Right lobe of liver (tissue), 6 donors: ENCODE measurements at places on chromosomes 2 and 18.

GRCh38 chr18:49052891-49053644 is 102.3 kb upstream of the SMAD7 start:
- DNase-seq = no peak

GRCh38 chr18:55433648-55434047 is 154.3 kb downstream of the TCF4 start:
- DNase-seq = no peak

- DNase-seq = no peak
These were observed 66.6 kb downstream of the TMEM17 start for GRCh38 chr2:62439425-62439824.

DNA sequence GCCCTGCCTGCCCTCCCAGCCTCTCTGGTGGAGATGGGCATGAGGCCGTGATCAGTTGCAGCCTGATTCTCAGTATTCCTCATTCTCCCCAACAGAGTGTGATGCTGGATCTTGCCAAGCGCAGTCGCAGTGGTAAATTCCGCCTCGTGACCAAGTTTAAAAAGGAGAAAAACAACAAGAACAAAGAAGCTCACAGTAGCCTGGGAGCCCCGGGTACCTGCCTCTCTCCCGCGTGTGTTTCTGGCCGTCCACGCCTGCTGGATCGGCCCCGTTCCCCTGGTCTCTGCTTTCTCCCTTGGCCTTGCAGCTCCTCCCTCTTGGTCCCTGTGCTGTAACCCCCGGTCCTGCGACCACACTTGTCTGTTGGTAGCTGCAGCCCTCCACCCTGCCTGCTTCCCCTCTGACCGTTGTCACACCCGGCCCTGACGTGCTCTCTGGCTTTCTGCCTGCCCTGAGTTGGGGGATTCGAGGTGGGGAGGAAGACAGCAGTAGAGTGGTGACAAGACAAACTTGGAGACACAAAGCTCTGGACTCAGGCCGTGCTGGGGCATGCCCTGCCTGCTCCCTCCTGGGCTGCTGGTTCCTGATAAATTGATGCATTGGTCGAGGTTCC is 99.5 kb downstream of the USP40 start:
- DNase-seq = peak; percentile 42

- DNase-seq = no peak
These were observed 41.6 kb downstream of the KCNE4 start for GRCh38 chr2:223093436-223094241.

DNA sequence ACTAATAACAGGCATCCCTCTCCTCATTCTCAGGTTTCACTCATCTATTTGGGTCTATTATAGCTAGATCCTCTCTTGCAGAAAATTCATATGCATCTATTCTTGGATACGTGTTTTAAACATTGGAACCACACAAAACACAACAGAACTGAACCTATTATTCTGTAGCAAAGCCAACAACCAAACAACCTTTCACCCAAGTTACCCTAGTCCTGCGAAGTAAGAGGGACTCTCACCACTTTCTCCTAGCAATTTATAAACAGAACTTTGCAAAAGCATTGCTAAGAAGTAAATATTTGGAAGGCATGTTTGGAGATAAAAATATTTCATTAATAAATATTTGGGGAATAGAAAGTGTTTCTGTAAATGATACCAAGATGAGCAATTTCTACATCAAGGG is 20.4 kb upstream of the SH3BP4 start:
- DNase-seq = no peak

- DNase-seq = no peak
These were observed 218.3 kb upstream of the STK17B start for GRCh38 chr2:196389670-196390069.

GRCh38 chr2:236856848-236857235 is 228.8 kb upstream of the COPS8 start:
- peak; percentile 8 for DNase-seq

GRCh38 chr2:180983468-180984242 is 3.2 kb downstream of the UBE2E3 start:
- DNase-seq = no peak

- no peak for DNase-seq
These were observed 195.2 kb downstream of the GLI2 start for GRCh38 chr2:120930864-120931263.

DNA sequence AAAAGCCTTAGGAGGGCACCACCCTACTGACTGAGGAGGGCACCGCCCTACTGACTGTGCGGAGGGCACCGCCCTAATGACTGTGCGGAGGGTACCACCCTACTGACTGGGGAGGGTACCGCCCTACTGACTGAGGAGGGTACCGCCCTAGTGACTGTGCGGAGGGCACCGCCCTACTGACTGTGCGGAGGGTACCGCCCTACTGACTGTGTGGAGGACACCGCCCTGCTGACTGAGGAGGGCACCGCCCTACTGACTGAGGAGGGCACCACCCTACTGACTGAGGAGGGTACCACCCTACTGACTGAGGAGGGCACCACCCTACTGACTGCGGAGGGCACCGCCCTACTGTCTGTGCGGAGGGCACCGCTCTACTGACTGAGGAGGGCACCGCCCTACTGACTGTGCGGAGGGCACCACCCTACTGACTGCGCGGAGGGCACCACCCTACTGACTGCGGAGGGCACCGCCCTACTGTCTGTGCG is 150.2 kb upstream of the NFATC1 start:
- no peak for DNase-seq

- no peak for DNase-seq
These were observed 134.2 kb upstream of the NOL4 start for GRCh38 chr18:34358923-34359322.

GRCh38 chr2:142930835-142931398 is 53.5 kb downstream of the KYNU start:
- DNase-seq = no peak

DNA sequence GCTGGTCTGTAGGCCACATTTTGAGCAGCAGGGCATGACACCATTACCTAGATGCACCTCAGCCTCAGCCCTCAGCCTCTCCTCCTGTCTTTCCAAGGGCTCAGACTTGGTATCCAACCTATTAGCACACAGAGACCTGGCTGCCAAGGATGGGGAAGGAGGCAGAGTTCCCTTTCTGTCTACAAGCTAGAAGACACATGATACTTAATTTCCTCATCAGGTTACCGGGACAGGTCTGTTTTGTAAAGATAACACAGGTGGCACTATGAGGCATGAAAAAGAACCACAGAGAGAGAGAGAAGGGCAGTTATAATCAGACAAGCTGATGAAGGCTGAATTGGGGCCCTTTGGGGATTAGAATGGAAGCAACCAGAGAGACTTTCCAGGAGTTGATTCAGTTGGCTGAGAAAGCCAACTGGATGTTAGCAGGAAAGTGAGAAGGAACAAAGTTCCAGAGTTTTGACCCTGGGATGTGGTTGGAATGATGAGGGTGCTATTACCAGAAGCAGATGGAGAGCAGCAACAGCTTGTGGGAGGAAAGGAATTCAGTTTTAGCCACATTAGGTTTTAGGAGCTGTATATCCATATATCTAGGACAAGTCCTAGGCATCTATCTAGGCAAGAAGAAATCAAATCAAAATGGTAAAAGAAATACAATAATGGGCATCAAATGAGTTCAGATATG is 46.0 kb upstream of the RMND5A start:
- no peak for DNase-seq

DNA sequence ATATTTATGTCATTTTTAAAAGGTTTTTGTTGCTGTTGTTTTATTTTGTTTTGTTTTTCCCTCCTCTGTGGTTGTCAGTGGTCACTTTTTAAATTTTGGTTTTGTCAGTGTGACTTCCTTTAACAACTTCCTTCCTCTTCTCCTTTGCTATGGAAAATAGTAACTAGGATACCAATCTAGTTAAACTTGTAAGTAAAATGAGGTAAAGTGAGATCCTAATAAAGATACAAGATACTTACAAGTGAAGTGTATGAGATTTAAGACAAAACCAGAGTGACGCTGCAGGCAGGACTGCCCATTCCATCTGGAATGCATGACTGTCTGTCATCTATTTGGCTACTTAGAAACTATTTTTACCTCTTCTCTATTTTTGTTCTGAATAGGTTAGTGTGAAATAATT is 30.6 kb upstream of the CREB1 start:
- no peak for DNase-seq

GRCh38 chr2:142310530-142310929 is 179.7 kb upstream of the LRP1B start:
- DNase-seq = no peak

- no peak for DNase-seq
These were observed 101.8 kb downstream of the XRCC5 start for GRCh38 chr2:216210701-216211540.

DNA sequence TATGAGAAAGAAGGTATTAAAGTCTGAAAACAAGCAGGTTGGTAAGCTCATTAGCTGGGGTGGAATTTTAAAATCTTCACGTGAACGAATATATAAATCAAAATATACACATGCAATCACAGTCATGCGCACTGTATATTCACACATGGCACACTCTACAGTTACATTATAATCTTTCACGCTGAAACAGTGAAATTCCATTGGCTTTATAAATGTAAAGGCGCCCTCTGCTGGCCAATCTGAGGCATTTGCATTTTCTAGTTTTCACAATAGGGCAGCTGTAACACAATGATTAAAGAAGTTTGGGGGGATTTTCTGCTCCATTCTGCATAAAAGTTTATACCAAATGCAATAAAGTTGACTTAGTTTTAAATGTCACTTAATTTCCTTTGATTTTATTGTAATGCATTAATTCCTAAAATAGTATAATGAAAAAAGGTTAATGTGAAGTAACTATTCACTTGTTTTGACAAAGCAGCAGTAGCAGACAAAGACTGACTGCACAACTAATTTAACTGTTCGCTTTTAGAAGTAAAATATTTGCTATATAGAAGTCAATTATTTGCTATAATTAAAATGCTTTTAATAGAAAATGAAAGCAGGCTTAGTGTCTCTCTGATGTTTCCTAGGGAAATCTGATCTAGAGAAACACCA is 17.2 kb downstream of the IFIH1 start:
- DNase-seq = peak; percentile 56

GRCh38 chr2:217848351-217848957 is 154.3 kb downstream of the TNS1 start:
- DNase-seq = no peak

GRCh38 chr2:170917957-170918356 is 11.1 kb upstream of the GORASP2 start:
- no peak for DNase-seq

DNA sequence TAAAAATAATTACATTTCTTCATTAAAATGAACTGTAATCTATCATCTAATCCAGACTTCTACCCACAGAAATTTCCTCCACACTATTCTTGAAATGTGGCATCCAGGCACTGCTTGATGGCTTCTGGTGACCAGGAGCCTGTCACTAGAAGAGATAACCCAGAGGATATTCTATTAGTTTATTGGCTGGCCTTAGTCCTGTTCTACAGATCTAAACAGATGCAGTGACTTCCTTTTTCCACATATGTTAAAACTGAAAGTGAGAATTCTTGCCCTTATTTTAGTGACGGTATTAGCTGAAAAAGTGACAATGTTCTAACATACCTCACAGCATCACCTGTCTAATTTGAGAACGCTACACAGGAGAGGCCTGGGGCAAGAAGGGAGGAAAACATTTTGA is 775.4 kb downstream of the TSN start:
- no peak for DNase-seq

GRCh38 chr2:170368370-170368769 is 190.4 kb downstream of the MYO3B start:
- DNase-seq = no peak

DNA sequence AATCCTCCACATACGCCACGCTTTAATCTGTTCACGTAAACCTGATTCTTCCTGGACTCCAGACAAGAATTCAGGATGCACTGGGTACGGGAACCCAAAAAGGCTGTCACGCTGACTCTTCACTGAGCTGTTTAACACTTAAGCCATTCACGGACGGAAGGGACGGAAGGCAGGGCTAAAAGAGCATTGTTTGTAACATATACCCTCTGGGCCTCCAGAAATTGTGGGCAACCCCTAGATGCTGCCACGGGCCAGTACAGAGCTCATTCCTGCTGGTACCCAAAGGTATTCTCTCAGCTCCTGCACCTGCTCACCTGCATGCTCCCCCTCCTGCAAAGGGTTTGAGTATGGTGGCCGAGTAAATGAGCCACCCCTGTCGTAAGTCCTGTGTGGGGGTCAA is 45.6 kb upstream of the RMP24 start:
- no peak for DNase-seq

DNA sequence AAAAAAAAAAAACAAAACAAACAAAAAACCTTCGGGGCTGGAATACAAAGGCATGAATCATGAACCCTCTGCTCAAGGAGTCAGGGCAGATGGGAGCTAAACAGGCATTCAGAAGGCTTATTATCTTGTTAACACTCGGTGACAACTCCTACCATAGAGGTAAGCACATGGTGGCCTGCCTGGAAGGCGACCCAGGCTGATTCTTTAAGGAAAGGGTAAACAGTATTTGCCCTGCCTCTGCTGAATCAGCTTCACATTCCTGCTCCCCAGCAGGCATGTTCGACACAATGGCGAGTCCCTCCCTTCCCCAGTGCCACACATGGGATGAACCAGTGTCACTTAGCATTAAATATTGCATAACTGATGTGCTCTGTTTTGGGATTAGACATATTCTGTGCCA is 191.9 kb downstream of the ARL4C start:
- DNase-seq = no peak

- DNase-seq = no peak
These were observed 158.7 kb upstream of the CCDC150 start for GRCh38 chr2:196480653-196481323.

GRCh38 chr2:105791229-105791628 is 46.5 kb downstream of the NCK2 start:
- no peak for DNase-seq

GRCh38 chr2:33350632-33351031 is 125.8 kb upstream of the RASGRP3 start:
- DNase-seq = no peak

DNA sequence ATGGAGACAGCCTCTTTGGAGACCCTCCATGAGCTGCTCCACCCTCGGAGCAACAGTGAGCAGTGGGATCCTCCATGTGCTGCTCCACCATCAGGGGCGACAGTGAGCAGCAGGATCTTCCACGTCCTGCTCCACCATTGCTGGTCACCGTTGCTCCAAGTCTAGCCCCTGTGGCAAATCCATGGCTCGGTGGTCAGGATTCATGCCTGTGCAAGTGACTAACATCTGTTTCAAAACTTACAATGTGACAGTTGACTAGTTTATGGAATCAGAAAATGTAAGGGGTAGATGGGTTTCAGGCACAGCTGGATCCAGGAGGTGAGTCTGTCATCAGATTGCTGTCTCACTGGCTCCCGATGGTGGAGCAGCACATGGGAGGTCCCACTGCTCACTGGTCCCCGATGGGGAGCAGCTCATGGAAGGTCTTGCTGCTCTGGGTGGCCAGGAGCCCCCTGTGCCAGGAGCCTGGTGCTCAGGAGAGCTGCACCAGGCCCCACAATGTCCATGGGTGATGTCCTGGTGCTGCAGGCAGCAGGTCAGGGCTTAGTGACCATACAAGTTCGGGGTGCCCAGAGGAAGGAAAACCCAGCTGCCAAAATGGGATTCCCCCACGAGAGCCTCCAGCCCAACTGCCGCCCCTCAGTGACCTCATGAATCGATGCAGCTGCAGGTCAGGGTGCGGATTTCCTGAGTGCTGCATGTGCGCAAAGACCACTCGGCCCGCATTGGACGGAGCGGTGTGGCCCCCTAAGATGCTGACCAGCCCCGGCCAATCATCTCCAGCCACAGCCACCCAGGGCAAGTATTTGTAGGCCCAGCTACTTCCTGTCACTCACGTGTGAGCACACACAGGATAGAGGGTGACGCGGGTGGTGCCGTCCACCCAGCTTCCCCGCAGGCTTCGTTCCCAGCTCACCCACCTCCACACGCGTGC is 116.5 kb upstream of the OTOS start:
- DNase-seq = no peak

- peak; percentile 66 for DNase-seq
These were observed 181.7 kb downstream of the ANAPC1 start for GRCh38 chr2:111702119-111702803.
